ENCODE measurements at places on chromosomes 12 and 14. TPM values are rescaled to one million over a fixed set of nuclear protein-coding genes. Genes with fewer than 3 reads are reported as not detected.

Gene CLEC4E
- polyA plus RNA-seq = not detected

GRCh38 chr12:102298022-102298421 lies 100.4 kb upstream of the PMCH start:
- no peaks in the 10 kb centered on the region for H3K4me1 ChIP-seq
- DNase-seq = no peak
- peaks cover 7% of the 10 kb centered on the region for H3K27me3 ChIP-seq
- no peak overlapping the region for H3K27ac ChIP-seq
- no peaks in the 10 kb centered on the region for H3K36me3 ChIP-seq
- no peak overlapping the region for H3K4me3 ChIP-seq

Gene ACTN1
- 9.3 TPM for polyA plus RNA-seq

GRCh38 chr12:98355322-98355721 lies 160.1 kb upstream of the TMPO start:
- no peaks in the 10 kb centered on the region for H3K36me3 ChIP-seq
- H3K4me1 ChIP-seq = no peaks in the 10 kb centered on the region
- H3K27ac ChIP-seq = no peak overlapping the region
- peaks cover 8% of the 10 kb centered on the region for H3K27me3 ChIP-seq
- no peak overlapping the region for H3K4me3 ChIP-seq

Gene STYK1
- 1.4 TPM for polyA plus RNA-seq

DNA sequence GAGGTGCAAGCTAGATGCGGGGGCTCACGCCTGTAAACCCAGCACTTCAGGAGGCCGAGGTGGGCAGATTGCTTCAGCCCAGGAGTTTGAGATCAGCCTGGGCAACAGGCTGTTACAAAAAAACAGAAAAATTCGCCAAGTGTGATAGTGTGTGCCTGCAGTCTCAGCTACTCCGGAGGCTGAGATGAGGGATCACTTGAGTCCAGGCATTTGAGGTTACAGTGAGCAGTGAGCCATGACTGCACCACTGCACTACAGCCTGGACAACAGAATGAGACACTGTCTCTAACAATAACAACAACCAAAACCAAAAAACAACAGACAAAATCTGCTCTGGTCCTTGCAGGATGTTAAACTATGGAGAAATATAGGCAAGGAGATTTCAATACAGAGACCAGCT lies 13.9 kb downstream of the BTBD7 start:
- H3K27ac ChIP-seq = no peak overlapping the region
- H3K27me3 ChIP-seq = no peaks in the 10 kb centered on the region

- peaks cover 3% of the 10 kb centered on the region for H3K27me3 ChIP-seq
- no peak for DNase-seq
- peaks cover 28% of the 10 kb centered on the region for H3K36me3 ChIP-seq
- peak overlapping the region; percentile 2 for H3K27ac ChIP-seq
These were observed 288.6 kb downstream of the MED13L start for GRCh38 chr12:115988625-115989563.

GRCh38 chr14:71665157-71665556 lies 267.1 kb upstream of the RGS6 start:
- no peak overlapping the region for H3K27ac ChIP-seq

GRCh38 chr14:32809255-32809654 lies 129.4 kb upstream of the NPAS3 start:
- no peak for DNase-seq
- H3K36me3 ChIP-seq = no peaks in the 10 kb centered on the region
- H3K27me3 ChIP-seq = peaks cover 2% of the 10 kb centered on the region
- no peak overlapping the region for H3K4me3 ChIP-seq

GRCh38 chr12:117622087-117622486 lies 260.7 kb upstream of the NOS1 start:
- H3K36me3 ChIP-seq = no peaks in the 10 kb centered on the region
- DNase-seq = no peak
- no peaks in the 10 kb centered on the region for H3K4me1 ChIP-seq
- no peak overlapping the region for H3K27ac ChIP-seq
- H3K4me3 ChIP-seq = no peak overlapping the region

DNA sequence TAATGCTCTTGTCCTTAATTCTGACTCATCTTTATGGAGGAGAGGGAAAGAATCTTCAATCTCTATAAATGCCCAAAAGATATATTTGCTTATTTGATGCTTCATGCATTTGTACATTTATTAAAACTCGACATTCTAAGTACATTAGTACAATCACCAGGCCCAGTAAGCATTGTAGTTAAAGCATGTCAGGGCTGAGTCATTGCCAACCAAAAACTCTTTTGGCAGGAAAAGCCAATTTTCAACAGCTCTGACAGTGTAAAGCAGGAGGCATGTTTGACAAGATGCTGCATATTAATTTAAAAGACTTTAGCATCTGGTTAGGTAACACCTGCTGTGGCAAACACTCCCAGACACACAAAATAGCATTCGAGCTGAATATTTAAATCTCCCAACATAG lies 290.9 kb downstream of the PPFIA2 start:
- no peaks in the 10 kb centered on the region for H3K36me3 ChIP-seq
- no peak overlapping the region for H3K27ac ChIP-seq
- H3K4me3 ChIP-seq = no peak overlapping the region

GRCh38 chr14:95701846-95702221 lies 12.1 kb downstream of the TCL1A start:
- H3K27me3 ChIP-seq = peaks cover 5% of the 10 kb centered on the region
- no peak overlapping the region for H3K4me3 ChIP-seq
- no peak for DNase-seq

GRCh38 chr12:92537290-92537960 lies 165.4 kb upstream of the PLEKHG7 start:
- peaks cover 9% of the 10 kb centered on the region for H3K27me3 ChIP-seq
- H3K4me3 ChIP-seq = peak overlapping the region; percentile 5
- peak overlapping the region; percentile 83 for H3K27ac ChIP-seq
- peaks cover 8% of the 10 kb centered on the region for H3K36me3 ChIP-seq
- no peak for DNase-seq

- peaks cover 12% of the 10 kb centered on the region for H3K27me3 ChIP-seq
- H3K4me1 ChIP-seq = no peaks in the 10 kb centered on the region
- no peaks in the 10 kb centered on the region for H3K36me3 ChIP-seq
These were observed 62.7 kb upstream of the TSPAN11 start for GRCh38 chr12:30863839-30864238.

Gene MYH6
- not detected for polyA plus RNA-seq

DNA sequence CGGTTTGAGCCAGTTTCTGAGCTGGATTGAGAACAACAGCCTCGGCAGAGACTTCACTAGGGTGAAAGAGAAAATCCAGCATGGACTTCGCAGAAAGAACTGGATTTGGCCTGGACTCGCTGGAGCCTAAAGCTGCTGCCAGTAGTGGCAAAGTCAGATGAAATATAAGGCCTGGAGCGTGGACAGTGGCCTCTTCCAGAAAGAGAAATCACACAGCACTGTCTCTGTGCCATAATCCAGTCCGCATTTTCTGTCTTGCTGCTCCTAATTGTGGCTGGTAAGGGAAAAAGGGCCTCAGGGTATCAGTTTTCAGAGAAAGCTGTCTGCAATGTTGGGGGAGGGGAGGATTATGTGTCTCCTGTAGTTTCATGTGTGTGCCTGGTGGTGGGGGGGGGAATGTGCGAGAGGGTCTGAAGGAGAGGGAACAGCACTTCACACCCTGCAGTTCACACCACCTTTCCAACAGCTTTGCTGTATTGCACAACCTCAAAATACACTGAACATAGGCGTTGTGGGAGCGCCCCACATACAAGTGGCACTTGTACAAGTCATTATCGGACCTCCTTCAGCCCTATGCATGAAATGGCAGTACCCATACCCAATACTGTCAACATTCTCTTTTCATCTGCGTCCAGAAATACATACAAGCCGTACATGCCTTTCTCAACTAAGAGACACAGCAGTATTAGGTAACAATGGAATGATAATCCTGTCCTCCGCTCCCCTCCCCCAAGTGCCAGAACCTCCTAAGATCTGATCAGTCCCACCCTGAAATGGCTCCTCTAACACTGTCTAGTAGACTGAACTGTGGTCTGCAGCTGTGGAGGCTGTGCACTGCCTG lies 107.5 kb upstream of the ATF7IP start:
- H3K4me3 ChIP-seq = peak overlapping the region; percentile 83
- peak overlapping the region; percentile 93 for H3K27ac ChIP-seq
- H3K27me3 ChIP-seq = no peaks in the 10 kb centered on the region
- peak; percentile 81 for DNase-seq
- no peaks in the 10 kb centered on the region for H3K36me3 ChIP-seq

- no peak for DNase-seq
- H3K4me1 ChIP-seq = peaks cover 27% of the 10 kb centered on the region
- no peaks in the 10 kb centered on the region for H3K36me3 ChIP-seq
- no peak overlapping the region for H3K27ac ChIP-seq
- no peaks in the 10 kb centered on the region for H3K27me3 ChIP-seq
These were observed 58.5 kb downstream of the ARL6IP4 start for GRCh38 chr12:123038966-123039365.

Gene DHH
- polyA plus RNA-seq = not detected

DNA sequence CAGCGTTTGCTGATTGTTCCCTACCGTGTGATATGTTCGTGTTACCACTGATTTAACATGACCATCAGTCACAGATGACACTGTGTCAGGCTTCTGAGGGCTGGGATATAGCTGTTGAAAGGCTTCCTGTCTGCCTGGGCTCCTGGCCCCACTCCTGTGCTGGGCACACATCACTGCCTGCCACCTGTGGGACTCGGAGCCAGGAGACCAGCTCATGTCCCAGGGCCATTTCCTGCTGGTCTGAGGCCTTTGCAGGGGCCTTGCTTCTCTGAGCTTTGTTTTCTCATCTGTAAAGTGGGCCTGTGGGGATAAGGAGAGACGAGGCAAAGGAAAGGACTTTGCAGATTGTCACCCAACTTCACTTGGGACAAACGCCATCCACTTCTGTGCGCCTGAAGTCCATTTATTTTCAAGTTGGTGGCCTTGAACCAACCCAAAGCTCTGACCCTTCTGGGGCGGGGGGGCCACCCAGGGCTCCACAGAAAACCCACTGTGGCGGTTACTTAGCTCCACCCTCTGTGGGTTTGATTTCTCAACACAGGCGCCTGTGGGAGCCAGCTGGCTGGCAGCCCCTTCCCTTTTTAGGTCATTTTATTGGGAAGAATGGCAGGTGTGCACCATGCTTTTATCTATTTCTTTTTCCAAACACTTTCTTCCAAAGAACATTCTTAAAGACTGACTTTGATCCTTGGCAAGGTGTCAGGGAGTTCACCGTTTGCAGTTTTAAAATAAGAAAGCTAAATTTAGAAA lies 54.1 kb downstream of the BEGAIN start:
- no peaks in the 10 kb centered on the region for H3K36me3 ChIP-seq
- no peak for DNase-seq
- no peak overlapping the region for H3K4me3 ChIP-seq
- no peaks in the 10 kb centered on the region for H3K4me1 ChIP-seq
- H3K27me3 ChIP-seq = peaks cover 4% of the 10 kb centered on the region

DNA sequence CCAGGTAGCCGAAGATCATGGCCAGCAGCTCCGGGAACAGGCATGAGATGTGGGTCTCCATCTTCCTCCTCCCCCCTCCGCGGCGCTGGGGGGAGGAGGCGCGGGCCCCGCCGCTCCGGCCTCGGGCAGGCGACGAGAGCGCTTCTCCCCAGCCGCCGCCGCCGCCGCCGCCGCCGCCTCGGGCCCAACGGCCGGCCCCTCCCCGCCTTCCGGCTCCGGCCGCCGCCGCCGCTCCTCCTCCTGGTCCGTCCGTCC lies 448 bp downstream of the FBXL14 start:
- H3K27me3 ChIP-seq = peaks cover 15% of the 10 kb centered on the region
- DNase-seq = no peak
- H3K4me3 ChIP-seq = peak overlapping the region; percentile 91
- H3K36me3 ChIP-seq = peaks cover 5% of the 10 kb centered on the region
- peaks cover 60% of the 10 kb centered on the region for H3K4me1 ChIP-seq

GRCh38 chr12:19630536-19630935 lies 191.2 kb downstream of the AEBP2 start:
- no peaks in the 10 kb centered on the region for H3K27me3 ChIP-seq
- no peak overlapping the region for H3K27ac ChIP-seq
- H3K4me3 ChIP-seq = no peak overlapping the region
- no peaks in the 10 kb centered on the region for H3K4me1 ChIP-seq
- DNase-seq = no peak

- H3K27ac ChIP-seq = no peak overlapping the region
- H3K4me1 ChIP-seq = no peaks in the 10 kb centered on the region
- no peak overlapping the region for H3K4me3 ChIP-seq
- DNase-seq = no peak
- peaks cover 2% of the 10 kb centered on the region for H3K27me3 ChIP-seq
These were observed 379.1 kb downstream of the SEC23A start for GRCh38 chr14:38723959-38724358.

GRCh38 chr12:109871668-109872314 lies 8.6 kb downstream of the GLTP start:
- peak overlapping the region; percentile 83 for H3K27ac ChIP-seq
- peaks cover 58% of the 10 kb centered on the region for H3K4me1 ChIP-seq
- no peak for DNase-seq
- no peak overlapping the region for H3K4me3 ChIP-seq
- H3K27me3 ChIP-seq = no peaks in the 10 kb centered on the region

Gene CLEC2A
- not detected for polyA plus RNA-seq

Gene SOAT2
- not detected for polyA plus RNA-seq

- H3K36me3 ChIP-seq = no peaks in the 10 kb centered on the region
- DNase-seq = no peak
- H3K27ac ChIP-seq = peak overlapping the region; percentile 99
- H3K27me3 ChIP-seq = peaks cover 23% of the 10 kb centered on the region
These were observed 26.0 kb downstream of the SH2B3 start for GRCh38 chr12:111431772-111432171.

GRCh38 chr12:92105676-92106075 lies 40.0 kb downstream of the BTG1 start:
- peaks cover 4% of the 10 kb centered on the region for H3K27me3 ChIP-seq
- peaks cover 11% of the 10 kb centered on the region for H3K4me1 ChIP-seq
- peaks cover 5% of the 10 kb centered on the region for H3K36me3 ChIP-seq
- no peak overlapping the region for H3K4me3 ChIP-seq

Gene DUSP6
- polyA plus RNA-seq = 37.6 TPM

DNA sequence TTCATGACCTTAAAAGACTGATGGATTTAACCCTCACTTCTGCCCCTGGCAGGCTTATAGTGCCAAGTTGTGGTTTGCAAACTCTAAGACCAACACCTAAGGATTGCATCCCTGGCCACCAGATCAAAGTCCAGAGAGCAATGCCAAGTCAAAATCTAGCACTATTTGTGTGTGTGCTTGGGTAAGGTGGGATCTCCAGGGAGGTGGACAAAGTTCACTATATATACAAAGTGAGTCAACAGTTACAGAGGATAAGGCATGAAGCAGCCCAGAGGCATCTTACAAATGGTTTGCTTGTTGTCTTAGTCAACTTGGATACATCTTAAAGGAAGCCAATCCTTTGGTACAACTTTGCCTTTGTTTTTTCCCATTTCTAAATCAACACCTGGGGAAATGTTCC lies 137.3 kb downstream of the MSRB3 start:
- H3K27me3 ChIP-seq = no peaks in the 10 kb centered on the region
- no peak for DNase-seq
- peaks cover 4% of the 10 kb centered on the region for H3K4me1 ChIP-seq
- no peak overlapping the region for H3K4me3 ChIP-seq
- no peaks in the 10 kb centered on the region for H3K36me3 ChIP-seq

- H3K4me1 ChIP-seq = peaks cover 8% of the 10 kb centered on the region
- peaks cover 3% of the 10 kb centered on the region for H3K27me3 ChIP-seq
- no peak for DNase-seq
- H3K36me3 ChIP-seq = no peaks in the 10 kb centered on the region
- no peak overlapping the region for H3K4me3 ChIP-seq
These were observed 9.7 kb downstream of the SCARB1 start for GRCh38 chr12:124853781-124854636.

Measured in immature natural killer cell (primary cell).